HT1080 (cell line): ENCODE measurements at places on chromosomes 6 and 20. TPM values are rescaled to one million over a fixed set of nuclear protein-coding genes. Genes with fewer than 3 reads are reported as not detected.

The MLN gene
- not detected in 2 replicates for total RNA-seq

DNA sequence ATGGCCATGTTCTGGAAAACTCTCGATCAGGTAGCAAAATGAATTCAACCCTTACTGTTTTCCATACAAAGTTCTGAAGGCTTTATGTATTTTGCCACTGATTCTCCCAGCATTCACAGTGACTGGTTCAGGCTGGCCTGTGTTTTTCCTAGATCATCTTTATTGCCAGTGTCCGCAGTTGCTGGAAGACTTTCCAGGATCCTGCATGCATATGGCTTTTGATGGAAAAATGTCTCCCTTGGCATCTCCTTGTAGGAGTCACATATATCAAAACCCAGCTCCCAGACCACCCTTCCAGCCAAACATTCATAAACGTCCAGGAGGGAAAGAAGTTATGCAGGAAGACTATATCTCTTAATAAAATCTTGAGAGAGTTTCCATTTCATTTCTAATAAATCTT lies 588.8 kb downstream of the MAFB start:
- DNase-seq = no peak

DNA sequence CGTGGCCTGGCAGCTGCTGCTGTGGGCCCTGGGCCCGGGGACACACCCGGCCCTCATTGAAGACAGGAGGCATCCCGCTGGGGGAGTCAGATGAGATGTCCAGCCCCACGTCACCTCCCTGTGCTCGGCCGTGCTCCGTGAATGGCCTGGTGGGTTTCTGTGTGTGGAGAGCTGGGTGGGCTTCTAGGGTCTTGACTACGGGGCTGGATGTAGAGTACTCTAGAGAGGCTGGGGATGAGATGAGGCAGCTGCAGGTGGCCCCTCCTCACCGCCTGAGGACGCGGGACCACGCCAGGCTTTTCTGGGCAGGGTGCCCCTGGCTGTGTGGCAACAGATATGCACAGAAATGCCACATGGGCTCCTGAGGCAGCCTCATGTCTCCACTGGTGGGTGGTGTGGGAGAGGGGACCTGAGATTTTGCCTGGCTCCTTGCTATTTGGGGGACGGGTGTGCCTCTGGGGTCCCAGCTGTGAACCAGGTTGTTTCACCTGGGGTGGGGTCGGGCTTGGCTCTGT lies 8.4 kb upstream of the BHLHE23 start:
- no peak for DNase-seq

- no peak for DNase-seq
Measured at GRCh38 chr20:48326868-48327267, 500.9 kb downstream of the PREX1 start.

GRCh38 chr6:2344319-2344905 lies 99.0 kb upstream of the GMDS start:
- DNase-seq = no peak

DNA sequence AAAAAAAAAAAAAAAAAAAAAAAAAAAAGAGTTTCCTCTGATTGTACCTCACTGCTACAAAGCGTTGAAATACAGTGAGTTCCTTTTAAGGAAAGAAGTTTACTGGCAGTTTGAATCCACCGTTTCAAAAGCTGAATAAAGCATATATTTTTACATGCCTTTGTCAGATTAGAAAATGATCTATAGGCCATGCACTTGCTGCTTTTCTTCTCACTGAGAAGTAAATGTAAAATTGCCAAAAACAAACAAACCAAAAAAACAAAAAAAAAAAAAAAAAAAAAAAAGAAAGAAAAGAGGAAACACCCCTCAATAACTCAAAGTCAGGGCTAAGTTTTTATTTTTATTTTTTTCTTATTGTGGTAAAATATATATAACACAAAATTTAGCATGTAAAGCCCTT lies 81.9 kb downstream of the LYRM4 start:
- DNase-seq = no peak

DNA sequence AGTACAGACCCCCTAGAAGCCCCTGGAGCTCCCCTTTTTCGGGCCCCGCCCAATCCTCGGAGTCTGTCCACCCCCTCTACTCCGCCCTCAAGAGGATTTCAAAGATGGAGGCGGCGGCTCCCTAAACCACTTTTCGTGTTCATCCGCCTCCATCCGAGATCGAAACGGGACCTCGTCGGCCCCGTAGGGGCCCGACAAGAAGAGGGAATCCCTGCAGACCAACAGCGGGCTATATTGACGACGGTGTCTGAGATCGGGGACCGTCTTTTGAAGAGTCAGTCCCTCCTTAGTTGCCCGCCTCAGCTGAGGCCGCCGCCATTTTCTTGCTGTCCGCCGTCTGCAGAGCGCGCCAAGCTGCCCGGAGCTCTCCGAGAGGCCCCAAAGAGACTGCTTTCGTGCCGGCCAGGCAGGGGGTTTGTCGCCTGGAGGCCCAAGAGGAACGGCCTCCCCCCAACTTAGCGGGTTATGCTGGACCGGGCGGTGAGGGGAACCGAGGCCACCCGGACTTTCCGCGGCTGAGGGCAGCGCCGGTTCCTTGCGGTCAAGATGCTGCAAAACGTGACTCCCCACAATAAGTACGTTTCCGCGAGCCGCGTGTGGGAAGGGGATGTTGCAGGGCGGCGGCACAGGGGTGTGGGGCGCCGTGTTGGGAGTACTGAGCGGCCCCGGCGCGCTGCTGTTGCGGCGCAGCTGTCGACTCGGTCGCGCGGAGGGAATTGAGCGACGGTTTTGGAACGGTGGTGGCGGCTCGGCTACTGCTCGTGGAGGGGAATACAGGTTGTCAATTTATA lies 4.2 kb downstream of the BRD2 start:
- DNase-seq = no peak

- DNase-seq = peak; percentile 63
Measured at GRCh38 chr6:85673198-85674139, 30.8 kb upstream of the SYNCRIP start.

GRCh38 chr6:145891565-145891964 lies 72.6 kb downstream of the SHPRH start:
- DNase-seq = no peak
